ENCODE measurements at places on chromosomes 1 and 21. TPM values are rescaled to one million over a fixed set of nuclear protein-coding genes. Genes with fewer than 3 reads are reported as not detected.
A peak's percentile ranks its signal among the peaks of the same experiment; 100 is the strongest.

The CASQ2 gene
- 1.0 TPM for total RNA-seq

DNA sequence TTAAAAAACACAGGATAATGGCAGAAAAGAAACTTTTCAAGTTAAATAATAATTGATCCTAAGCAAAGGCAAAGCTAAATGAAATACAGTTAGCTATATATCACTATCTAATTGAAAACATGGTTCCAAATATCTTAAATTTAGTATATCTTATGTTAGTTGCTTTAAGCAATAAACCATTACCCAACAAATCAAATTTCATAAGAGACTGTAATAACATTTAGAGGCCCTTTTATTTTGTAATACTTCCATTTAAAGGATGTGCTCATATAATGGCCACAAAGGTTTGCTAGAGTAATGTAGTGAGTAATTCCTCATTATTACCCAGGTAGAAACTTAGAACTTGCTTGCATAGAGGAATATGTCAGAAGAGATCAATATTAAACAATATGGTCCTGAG, 32.3 kb downstream of the RPL5 start:
- DNase-seq = no peak
- no peaks in the 10 kb centered on the region for H3K27me3 ChIP-seq
- no peaks in the 10 kb centered on the region for H3K36me3 ChIP-seq
- peaks cover 2% of the 10 kb centered on the region for H3K4me1 ChIP-seq
- no peak overlapping the region for H3K27ac ChIP-seq

GRCh38 chr1:150628766-150629114, 672 bp downstream of the ENSA start:
- H3K4me1 ChIP-seq = peaks cover 6% of the 10 kb centered on the region
- H3K27me3 ChIP-seq = no peaks in the 10 kb centered on the region
- DNase-seq = no peak
- peak overlapping the region; percentile 71 for H3K4me3 ChIP-seq
- peak overlapping the region; percentile 68 for H3K27ac ChIP-seq

DNA sequence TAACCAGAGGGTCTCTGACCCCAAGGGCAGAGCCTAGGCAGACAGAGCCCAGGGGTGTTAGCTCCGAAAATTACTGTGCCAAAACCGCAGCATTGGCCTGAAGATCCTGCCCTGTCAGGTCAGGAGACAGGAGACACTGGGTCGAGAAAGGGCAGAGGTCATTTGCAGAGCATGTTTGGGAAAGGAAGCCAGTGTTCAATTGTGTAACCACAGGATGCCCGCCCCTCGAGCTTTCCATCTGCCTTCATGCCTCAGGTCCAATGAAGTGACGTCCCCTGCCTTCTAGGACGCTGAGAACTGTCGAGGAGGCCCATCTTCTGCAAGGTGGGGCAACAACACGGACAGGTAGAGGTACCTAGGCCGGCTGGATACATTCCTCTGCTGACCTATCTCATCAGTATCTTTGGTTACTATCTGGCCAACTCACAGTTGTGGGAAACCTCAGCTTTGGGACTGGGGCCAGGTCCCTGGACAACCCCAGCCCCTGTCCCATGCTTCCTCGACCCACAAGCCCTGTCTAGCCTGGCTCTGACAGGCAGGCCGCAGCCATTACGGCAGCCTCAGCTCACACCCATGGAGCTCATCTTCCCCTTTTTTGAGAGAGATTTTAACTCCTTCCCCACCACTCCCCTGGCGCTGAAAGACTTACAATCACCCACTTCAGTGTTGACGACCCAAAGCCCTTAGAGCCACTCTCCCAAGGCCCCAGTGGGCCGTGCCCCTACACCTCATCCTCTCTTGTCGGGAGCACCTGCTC, 1.3 kb downstream of the ARL8A start:
- peak; percentile 36 for DNase-seq
- no peaks in the 10 kb centered on the region for H3K36me3 ChIP-seq
- H3K27me3 ChIP-seq = no peaks in the 10 kb centered on the region
- H3K27ac ChIP-seq = peak overlapping the region; percentile 96
- peak overlapping the region; percentile 95 for H3K4me3 ChIP-seq
- peaks cover 18% of the 10 kb centered on the region for H3K4me1 ChIP-seq

DNA sequence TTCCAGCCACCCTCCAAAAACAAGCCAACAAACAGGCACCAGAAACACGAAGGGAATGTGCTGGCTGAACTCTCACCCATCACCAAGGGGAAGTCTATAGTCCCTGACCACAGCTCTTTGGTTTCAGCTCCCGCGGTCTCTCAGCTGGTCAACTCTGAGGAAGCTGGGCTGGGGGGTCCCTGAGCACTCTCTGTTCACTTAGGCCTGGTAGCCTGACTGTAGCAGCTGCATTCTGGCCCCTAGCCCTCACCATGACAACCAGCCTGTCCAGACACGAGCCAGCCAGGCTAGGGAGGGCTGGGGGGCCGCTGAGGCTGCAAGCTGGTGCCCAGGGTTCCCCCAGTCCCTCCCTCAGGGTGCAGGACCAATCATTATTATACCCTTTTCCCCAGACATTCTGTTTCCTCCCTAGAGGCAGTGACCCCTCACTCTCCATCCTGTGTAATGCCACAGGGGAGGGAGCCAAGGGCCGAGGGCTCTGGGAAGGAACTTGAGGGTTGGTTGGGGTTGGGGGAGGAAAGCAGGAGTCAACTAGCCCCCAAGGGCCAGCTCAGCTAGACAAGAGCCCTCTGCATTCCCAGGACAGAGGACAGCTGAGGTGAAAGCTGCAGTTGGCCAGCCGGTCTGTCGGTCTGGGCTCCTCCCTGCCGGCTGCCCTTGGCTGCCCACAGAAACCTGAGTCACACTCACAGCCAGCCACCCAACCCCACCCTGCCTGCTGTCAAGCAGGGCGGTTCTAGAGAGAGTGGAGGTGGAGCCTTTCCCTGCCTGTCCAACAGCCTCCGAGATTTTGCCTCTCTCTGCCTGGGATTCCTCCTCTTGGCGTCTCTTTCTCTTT, 1.2 kb upstream of the TRAPPC3 start:
- no peaks in the 10 kb centered on the region for H3K27me3 ChIP-seq
- peaks cover 7% of the 10 kb centered on the region for H3K4me1 ChIP-seq
- H3K36me3 ChIP-seq = no peaks in the 10 kb centered on the region
- H3K27ac ChIP-seq = peak overlapping the region; percentile 99

GRCh38 chr21:42737951-42738590, 84.7 kb downstream of the PDE9A start:
- DNase-seq = peak; percentile 78
- H3K27ac ChIP-seq = peak overlapping the region; percentile 65
- H3K4me1 ChIP-seq = peaks cover 17% of the 10 kb centered on the region
- H3K27me3 ChIP-seq = no peaks in the 10 kb centered on the region

GRCh38 chr1:210218047-210218446, 14.5 kb upstream of the SERTAD4 start:
- H3K27ac ChIP-seq = no peak overlapping the region
- no peak overlapping the region for H3K4me3 ChIP-seq
- peaks cover 3% of the 10 kb centered on the region for H3K27me3 ChIP-seq
- no peak for DNase-seq
- H3K4me1 ChIP-seq = no peaks in the 10 kb centered on the region
